Epithelial cell of umbilical artery (primary cell): ENCODE measurements at places on chromosomes 7 and 10. TPM values are rescaled to one million over a fixed set of nuclear protein-coding genes. Genes with fewer than 3 reads are reported as not detected.

Gene FFAR4
- not detected in 2 replicates for total RNA-seq

Gene JAKMIP3
- total RNA-seq, result under 0.01 TPM in 1 of 2 replicates, not detected in the other

Gene TRIM74
- total RNA-seq, result 0.32 TPM in 1 of 2 replicates, not detected in the other

Gene SLC13A1
- total RNA-seq, result not detected in 2 replicates

Gene CLEC2L
- total RNA-seq, result not detected in 2 replicates

Gene POMZP3
- total RNA-seq, result 0.30 and 0.97 TPM in 2 replicates

Gene CYP2W1
- total RNA-seq, result not detected in 2 replicates

Gene MACC1
- total RNA-seq, result not detected in 2 replicates

Gene AKR1D1
- not detected in 2 replicates for total RNA-seq

Gene IFIT1B
- total RNA-seq, result not detected in 2 replicates

Gene LRRD1
- total RNA-seq, result under 0.01 TPM in 1 of 2 replicates, not detected in the other

Gene GNGT1
- not detected in 2 replicates for total RNA-seq

Gene NPSR1
- total RNA-seq, result not detected in 2 replicates

Gene ADAM22
- total RNA-seq, result 0.32 and 0.76 TPM in 2 replicates

Gene LIPJ
- total RNA-seq, result not detected in 2 replicates

Gene SPDYE6
- not detected in 2 replicates for total RNA-seq

Gene MMRN2
- 346 and 377 TPM in 2 replicates for total RNA-seq
